ENCODE measurements at places on chromosomes 4 and X. TPM values are rescaled to one million over a fixed set of nuclear protein-coding genes. Genes with fewer than 3 reads are reported as not detected.

PDZD4 gene
- total RNA-seq = under 0.01 TPM

KIF4A gene
- total RNA-seq = 0.86 TPM

FAM236D gene
- total RNA-seq = not detected

CAPN6 gene
- not detected for total RNA-seq

All from bronchial smooth muscle cell (primary cell).